Kidney (tissue), 22 donors: ENCODE measurements at places on chromosomes 11 and 22. TPM values are rescaled to one million over a fixed set of nuclear protein-coding genes. Genes with fewer than 3 reads are reported as not detected.
A peak's percentile ranks its signal among the peaks of the same experiment; 100 is the strongest.

CRY2 gene
- 20.7 TPM for polyA plus RNA-seq

TEAD1 gene
- polyA plus RNA-seq: 7.6 TPM

CXCR5 gene
- not detected for polyA plus RNA-seq

DNA sequence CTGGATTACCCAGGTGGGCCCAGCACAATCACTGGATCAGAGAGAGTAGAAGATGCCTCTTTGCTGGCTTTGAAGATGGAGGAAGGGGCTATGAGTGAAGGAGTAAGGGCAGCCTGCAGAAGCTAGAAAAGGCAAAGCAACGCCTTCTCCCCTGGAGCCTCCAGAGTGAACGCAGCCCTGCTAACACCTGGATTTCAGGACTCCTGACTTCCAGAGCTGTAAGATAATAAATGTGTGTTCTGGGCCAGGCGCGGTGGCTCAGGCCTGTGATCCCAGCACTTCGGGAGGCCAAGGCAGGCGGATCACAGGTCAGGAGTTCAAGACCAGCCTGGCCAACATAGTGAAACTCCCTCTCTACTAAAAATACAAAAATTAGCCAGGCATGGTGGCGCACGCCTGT lies 102.4 kb downstream of the MORC2 start:
- DNase-seq: no peak

DNA sequence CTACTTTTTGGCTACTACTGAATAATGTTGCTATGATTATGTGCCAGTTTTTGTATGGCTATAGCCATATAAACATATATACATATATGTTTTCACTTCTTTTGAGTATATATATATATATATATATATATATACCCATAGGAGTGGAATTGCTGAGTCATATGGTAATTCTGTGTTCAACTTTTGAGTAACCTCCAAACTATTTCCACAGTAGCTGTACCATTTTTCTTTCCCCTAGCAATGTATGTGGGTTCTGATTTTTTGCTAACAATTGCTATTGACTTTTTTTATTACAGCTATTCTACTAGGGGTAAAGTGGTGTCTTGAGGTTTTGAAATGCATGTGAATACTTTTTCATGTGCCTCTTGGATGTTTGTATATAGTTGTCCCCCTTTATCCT lies 30.4 kb downstream of the CBL start:
- no peak for DNase-seq

DNA sequence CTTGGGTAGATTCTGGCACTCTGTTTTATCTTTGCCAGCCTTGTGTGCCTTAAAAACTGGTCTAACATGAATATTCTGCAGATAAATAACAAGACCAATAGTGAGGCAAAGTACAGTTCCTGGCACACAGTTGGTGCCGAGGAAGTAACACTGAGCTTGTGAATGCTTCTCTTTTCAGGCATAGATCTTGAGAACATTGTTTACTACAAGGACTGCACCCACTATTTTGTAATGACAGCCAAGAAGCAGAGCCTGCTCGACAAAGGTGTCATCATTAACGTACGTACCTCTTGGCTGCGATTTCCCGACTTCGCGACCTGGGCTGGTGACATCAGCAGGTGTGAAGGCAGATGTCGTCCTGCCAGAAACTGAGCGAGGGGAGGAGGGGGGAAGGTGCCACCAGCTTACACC lies 105.7 kb downstream of the MICAL2 start:
- no peak for DNase-seq

GRCh38 chr11:8997451-8997850 lies 6.3 kb downstream of the NRIP3 start:
- no peak for DNase-seq

- DNase-seq: peak; percentile 77
Measured at GRCh38 chr22:50434849-50435248, 40.0 kb downstream of the SBF1 start.

- no peak for DNase-seq
Measured at GRCh38 chr11:102079625-102080024, 30.6 kb upstream of the YAP1 start.

DNA sequence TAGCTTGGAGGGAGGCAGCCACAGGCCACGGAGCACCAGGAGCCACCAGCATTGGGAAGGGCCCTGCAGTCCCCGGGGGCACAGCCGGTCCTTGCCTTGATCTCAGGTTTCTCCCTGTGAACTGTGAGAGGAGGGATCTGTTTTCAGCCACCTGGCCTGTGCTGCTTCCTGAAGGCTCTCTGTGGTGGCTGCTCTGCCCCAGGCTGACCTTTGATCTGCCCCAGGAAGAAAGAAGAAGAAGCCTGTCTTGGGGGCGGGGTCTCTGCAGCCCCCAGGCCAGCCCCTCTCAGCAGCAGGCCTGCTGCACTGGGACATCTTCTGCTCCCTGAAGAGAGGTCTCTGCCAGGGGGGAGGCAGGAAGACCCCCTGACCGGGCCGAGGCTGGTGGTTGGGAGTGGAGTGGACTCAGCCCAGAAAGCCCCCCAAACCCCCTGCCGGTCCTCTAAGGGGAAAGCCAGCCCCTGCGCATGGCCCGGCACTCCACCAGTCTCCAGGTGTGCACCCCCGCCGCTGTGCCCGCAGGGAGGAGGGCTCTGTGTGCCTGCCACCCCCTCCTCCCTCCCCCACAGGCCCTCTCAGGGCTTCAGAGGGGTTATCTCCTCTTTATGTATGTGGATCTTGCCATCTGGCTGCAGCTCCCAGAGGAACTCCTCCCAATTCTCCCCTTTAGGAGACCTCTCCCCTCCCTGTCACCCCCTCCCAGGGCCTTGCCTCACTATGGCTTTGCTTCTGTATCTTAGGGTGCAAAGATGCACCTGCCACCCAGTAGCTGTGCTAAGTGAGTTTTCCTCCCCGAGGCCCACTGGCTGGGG lies 675.3 kb downstream of the BRD1 start:
- peak; percentile 76 for DNase-seq
